ENCODE measurements at places on chromosomes 6 and 20.

GRCh38 chr6:36267731-36268477 lies 2.0 kb upstream of the PNPLA1 start:
- no peak for DNase-seq

DNA sequence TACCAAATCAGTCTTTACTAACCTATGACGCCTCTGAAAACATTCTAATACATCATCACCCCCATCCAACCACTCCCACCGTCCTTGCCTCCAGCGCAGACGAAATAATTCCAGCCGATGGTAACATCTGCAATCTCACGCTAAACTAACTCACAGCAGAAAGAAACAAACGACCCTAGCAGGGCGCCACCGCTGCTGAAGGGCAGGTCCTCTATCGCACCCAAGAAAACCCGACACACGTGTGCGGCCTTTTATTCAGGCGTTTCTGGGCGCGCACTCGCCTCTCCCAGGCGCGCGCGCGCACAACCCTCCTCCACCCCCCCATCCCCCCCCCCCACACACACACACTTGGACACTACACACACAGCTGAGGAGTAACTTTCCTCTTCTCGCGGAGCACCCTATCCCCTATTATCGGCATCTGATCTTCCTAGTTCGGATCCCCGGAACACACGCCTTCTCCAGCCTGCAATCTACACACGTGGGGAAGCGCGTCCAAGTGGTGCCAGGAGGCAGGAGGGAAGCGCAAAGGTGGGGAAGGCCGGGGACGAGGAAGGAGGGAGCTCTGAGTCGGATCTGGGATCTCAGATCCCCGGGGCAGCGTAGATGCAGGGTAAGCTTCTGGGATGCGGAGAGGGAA lies 1.4 kb downstream of the GFOD1 start:
- peak; percentile 46 for DNase-seq

DNA sequence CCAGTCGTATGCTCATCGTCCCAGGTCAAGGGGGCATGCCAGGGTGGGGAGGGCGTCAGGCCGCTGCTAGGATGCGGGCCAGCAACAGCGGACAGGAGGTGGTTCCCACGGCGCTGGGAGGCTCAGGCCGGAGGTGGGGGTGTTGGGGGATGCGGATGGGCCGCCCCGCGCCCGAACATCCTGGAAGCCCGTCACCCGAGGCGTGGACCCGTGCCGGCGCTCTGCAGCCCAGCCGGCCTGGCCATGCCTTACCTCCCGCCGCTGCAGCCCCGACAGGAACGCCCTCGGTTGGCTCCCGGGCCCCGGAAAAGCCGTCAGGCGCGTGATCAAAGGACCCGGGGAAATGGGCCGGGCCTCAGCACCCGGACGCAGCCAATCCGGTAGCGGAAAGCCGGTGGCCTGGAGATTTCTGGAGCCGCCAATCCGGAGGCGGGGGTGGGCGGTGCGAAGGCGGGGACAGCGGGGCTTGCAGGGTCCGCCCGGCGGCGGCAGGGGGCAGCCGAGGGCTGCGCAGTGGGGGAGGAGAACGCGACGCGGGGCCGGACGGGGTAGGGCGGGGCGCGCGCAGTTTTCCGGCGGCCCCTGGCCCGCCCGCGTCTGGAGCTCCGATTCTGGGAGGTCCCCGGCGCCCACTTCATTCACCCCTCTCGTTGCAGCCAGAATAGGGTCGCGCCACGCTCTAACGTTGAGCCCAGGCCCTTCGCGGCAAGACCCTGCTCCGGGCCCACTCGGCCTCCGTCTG lies at the start of gene SMIM29:
TSS of gene SMIM29 (minus strand) at position 280 of the 742 bp plus-strand sequence. CDS start 1,215 bp downstream, outside the sequence.
- DNase-seq, result peak; percentile 98

DNA sequence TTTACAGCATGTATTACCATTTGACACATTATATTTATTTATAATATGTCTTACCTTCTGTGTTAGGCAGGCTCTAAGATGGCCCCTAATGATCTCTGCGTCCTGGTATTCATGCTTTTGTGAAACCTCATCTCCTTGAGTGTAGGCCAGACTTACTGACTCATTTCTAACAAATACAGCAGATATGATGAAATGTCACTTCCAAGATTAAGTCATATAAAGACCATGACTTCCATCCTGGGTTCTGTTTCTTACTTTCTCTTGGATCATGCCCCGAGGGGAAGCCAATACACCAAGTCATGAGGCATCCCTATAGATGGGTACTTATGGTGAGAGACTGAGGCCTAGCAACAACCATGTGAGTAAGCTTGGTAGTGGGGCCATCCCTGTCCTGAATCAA lies 30.2 kb downstream of the ZHX3 start:
- DNase-seq, result peak; percentile 13

GRCh38 chr6:51152594-51152993 lies 333.9 kb downstream of the TFAP2B start:
- no peak for DNase-seq

DNA sequence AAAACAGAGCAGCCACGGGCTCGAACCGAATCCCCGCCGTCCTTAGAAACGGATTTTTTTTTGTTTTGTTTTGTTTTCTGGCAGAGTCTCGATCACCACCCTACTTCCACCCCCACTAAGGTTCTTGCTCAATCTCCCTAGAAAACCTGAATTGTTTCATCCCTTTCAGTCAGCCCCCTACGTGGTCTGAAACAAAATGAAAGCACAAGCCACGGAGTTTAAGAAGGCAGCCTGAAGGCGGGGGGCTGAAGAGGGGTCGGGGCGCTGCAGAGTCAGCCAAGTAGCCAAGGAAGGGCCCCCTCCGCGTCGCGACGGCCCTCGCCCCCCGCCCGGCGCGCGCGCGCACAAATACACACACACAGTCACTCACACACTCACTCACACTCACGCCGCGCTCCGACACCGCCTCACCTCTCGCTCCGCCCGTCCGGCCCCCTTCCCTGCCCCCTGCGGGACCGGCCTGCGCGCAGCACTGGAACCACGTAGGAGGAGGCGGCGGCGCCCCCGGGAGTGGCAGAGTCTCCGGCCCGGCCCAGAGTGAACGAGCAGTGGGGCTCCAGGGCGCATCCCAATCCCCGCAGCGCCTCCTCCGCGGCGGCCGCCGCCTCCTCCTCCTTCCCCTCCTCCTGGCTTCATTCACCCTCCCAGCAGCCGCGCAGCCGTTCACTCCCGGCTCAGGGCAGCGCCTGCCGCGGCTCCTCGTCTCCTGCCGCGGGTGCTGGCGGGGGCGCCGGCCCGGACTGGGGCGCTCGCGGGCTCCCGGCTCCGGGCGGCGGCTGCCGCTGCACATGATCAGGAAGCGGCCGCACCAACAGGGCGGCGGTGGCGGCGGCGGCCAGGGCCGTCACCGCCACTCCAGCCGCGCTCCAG lies 1.4 kb downstream of the ATXN1 start:
- DNase-seq, result peak; percentile 80

DNA sequence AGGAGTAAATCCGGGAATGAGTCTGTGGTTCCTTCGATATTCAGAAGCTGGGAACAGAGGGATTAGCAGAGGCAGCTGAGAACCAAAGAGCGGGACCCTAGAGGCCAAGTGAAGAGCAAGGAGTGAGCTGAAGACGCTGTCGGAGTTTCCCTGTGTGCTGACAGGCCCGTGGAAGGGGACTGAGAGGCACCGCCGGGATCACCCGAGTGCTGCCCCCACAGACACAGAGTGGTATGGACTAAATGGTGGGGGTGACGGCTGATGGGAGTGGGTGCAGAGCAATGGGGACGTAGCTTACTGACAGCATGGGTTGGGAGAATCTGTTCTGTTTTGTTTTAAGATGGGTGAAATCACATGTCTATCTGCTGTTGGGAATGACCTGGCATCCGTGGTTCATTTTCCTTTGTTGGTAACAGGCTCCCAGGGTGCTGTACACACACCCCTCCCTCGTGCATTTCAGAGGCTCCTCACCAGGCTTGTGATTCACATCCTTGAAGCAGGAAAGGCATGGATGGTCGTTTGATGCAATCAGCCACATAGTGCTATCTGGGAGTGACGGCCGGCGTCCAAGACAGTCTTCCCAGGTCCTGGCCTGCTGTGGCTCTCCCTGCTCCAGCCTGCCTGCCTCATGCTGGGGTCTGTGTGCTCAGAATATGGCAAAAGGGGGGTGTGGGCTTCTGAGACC lies 97.4 kb downstream of the THBS2 start:
- DNase-seq, result no peak

GRCh38 chr6:54646069-54646950 lies 200.3 kb upstream of the FAM83B start:
- no peak for DNase-seq

DNA sequence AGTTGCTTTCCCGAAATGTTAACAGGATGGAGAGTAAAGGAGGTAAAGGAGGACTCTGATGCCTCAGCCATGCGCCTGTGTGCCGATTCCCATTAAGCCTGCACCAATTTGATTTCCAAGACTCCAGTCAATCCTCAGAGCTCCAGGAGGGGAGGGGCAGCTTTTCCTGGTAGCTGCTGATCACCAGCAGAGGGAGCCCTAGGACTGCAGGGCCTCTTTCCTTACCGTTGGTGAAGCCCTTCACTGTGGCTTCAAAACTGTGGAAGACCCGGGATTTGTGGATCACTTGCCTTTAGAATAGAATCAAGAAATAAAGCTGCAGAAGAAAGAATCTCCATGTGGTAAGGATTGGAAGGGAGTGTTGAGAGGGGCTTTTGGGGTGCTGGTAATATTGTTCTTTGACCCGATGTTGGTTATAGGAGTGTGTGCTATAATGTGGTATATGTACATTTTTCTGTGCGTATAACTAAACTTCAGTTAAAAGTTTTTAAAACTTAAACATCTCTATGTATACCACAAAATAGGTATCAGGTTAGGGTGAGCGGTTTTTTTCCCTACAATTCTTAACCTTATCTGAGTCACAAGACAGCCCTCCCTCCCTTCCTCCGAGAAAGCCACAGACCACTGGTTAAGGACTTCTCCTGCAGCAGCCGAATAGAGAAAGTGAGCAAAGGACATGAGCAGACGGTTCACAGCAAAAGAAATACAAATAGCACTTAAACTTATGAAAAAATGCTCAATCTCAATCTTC lies 6.9 kb upstream of the OSER1 start:
- DNase-seq, result peak; percentile 76

- DNase-seq, result no peak
These were observed 5.3 kb upstream of the TNFRSF6B start for GRCh38 chr20:63690898-63691710.

DNA sequence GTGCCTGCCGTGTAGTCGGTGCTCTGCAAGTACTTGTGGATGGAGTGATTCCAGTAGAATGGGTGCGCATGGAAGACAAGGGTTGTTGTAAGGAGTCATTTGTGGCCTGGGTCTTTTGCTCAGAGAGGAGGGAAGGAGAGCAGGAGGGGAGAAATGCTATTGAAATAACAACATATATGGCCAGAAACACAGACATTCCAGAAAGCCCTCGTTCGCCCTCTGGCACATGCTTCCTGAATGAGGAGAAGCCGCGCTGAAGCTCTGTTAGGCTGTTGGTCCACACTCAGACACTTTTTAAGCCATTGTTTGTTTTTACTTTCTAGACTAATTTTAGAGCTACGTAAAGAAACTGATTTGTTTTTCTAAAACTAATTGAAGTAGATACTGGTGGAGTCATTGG lies 107.4 kb downstream of the RPP40 start:
- DNase-seq, result no peak

GRCh38 chr6:35298625-35299140 lies 1.1 kb downstream of the DEF6 start:
- DNase-seq, result peak; percentile 41

GRCh38 chr6:109038837-109039398 lies 55.7 kb downstream of the SESN1 start:
- DNase-seq, result no peak

DNA sequence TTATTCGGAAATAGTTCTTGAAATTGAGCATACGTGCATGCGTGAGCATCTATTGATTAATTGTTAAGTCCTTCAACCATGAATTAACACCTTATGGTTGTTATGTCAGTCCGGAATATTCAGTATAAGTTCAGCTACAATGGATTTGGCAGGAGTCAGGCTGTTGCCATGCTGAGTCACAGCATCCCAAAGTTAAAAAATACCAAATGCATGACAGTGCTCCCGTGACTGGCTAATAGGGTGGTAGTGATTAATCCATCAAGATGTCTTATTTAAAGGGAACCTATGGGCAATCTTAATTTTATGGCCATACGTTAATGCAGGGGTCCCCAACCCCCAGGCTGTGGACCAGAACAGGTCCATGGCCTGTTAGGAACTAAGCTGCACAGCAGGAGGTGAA lies 10.5 kb downstream of the RAE1 start:
- DNase-seq, result no peak

GRCh38 chr6:107075951-107076381 lies 39.3 kb downstream of the BEND3 start:
- no peak for DNase-seq

- peak; percentile 43 for DNase-seq
These were observed 6.5 kb downstream of the BMP5 start for GRCh38 chr6:55868771-55869479.

DNA sequence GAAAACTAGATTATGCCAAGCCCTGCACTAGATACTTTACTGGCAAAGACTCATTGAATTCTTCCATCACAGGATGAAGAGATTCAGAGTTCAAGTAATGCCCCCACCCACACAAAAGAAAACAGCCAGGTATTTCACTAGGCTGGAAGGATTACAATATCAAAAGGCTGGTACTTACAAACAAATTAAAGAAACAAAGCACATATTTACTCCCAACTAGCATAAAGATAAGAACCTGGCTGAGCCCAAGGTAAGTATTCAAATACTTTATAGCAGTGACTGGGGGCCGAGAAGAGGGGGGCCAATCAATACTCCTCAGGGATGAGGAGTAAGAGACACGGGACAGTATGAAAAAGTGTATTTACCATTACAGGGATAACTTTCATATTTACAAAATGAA lies 3.7 kb downstream of the ACOT8 start:
- DNase-seq, result no peak

DNA sequence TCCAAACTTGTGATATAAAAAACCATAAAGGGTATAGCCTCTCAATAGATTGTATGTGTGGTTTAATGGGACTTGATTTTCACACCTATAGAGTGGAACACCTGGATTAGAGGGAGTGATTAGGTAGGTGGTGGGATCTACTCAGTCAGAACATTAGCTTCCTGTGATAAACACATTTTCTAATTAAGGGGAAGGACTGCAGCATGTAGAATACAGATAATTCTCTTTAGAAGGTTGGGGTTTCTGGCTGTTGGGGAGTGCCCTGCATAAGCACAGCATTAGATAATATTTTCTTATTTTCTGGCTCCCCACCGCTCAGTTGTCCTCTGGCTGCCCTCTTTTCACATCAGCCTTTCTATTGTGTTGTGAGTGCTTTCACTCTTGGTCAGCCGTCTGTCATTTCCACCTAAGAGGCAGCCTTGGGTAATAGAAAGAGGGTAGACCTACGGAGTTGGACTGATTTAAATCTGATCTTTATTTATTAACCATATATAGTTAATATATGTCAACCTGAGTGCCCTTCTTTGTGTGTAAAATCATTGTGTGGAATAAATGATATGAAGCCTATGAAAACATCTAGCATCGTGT lies 8.0 kb downstream of the CSE1L start:
- DNase-seq, result no peak
